GM12864 (cell line): ENCODE measurements at places on chromosomes 4 and X.
A peak's percentile ranks its signal among the peaks of the same experiment; 100 is the strongest.

DNA sequence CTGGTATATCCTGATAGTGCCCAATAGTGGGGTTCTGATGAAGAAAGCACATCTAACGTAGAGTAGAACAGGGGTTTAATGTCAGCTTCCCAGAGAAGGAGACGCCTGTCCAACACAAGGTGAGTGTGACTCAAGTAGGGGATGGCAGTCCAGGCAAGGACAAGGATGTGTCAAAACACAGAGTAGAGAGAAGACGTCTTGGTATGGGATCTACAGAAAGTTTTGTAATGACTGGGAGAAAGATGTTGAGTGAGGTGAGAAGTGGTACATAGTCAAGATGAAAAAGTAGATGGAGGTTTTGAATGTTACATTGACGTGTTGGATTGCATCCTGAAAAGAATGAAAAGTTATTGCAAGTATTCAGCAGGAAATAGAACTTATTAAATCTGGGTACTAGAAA is 124.4 kb downstream of the TMA16 start:
- DNase-seq = no peak

DNA sequence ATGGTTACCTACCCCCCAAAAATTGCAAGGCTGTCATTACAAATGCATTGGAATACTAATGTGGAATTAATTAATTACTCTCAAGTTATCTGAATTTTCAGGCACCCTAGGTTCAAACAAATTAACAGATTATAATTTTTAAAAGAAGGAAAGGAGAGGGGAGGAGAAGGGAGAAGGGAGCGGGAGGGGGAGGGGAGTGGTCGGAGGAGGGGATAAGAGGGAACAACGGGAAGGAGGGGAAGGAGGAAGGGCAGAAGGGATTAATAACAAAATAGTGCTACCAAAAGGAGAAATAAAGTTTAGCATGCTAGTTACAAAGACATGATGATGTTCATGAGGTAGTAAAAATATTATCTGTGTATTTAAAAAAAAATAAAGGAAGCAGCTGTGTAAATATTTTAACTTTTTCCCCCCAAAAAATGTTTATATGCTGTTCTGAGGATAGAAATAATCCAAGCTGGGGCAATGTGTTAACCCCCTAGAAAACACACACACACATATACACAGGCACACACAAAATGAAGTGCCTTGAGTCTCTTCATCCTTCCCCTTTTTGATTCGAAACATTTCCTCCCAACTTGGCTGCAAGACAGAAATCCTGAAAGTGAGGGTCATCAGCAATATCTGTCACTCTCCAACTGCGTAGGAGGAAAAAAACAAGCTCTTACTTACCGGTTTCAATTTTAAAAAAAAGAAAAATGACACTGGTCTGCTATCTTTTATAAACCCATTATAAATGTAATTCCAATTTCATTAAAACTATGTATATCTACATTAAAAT is 58.8 kb downstream of the PPP3CA start:
- no peak for DNase-seq

DNA sequence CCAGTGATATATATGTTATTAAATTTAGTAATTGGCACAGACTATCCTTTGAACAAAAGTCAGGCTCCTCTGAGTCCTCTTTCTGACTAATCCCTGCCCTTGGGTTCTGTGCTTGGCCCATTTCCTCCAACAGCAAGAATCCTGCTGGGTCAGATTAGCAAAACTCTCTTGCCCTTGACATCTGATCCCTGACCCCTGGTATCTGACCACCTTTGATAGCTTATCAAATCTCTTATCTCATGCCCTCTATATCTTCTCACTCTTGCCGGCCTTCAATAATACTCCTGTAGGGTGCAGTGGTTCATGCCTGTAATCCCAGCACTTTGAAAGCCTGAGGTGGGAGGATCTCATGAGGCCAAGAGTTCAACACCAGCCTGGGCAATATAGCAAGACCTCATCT is 245.5 kb upstream of the FAM47A start:
- DNase-seq = no peak

- DNase-seq = no peak
These were observed 114.8 kb downstream of the KDR start for GRCh38 chr4:55010550-55010949.

DNA sequence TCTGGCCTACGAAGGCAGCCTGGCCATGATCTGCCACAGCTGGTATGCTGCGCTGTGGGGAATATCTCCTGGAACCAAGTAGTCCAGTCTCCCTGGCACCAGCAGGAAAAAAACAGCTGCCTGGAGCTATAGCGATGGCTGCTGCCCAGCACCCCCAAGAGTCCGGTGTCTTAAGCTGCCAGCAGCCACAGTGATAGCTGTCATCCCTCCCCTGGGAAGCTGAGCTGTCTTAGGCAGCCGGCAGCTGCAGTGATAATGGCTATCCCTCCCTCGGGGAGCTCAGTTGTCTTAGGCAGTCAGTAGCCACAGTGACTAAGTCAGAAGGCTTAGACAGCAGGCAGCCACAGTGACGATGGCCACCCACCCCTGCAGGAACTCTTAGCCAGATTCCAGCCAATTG is 205.1 kb downstream of the STPG2 start:
- no peak for DNase-seq

- DNase-seq = no peak
These were observed 135.3 kb downstream of the ZNF518B start for GRCh38 chr4:10321931-10322330.

DNA sequence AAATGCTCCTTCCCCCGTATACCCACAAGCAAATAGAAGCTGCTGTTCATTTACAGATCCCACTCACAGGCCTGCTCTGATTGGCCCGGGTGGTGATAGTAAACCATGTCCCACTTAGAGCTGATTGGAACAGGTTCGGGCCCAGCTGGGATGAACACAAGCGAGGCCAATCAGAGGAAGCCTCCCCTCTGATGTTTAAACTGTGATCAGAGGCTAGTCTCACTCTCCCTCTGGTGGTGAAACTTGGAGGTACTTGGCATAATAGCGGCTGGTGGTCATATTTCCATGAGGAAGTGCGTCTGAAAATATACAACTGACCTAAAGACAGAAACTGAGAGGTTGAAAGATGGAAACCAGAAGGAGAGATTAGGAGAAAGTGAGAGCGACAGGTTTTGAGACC is 51.5 kb upstream of the TRPC3 start:
- peak; percentile 40 for DNase-seq

DNA sequence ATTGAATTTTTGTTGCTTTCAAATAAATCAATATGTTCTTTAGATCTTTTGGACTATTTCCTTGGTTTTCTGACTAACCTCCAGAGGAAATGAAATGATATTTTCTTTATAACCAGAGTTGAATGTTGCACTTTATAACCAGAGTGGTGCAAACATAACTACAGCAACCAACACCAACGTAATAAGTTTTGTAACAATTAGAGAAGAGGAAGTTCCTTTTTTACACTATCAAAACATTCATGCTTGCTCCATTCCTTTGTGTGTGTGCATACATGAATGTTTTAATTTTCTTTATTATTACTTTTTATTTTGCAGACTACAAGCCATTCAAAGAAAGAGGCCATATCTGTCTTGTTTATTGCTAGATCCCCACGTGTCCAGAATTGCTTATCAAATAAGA is 193.0 kb upstream of the PPP3CA start:
- DNase-seq = no peak

- no peak for DNase-seq
These were observed 43.1 kb upstream of the FHDC1 start for GRCh38 chr4:152892974-152893373.

- DNase-seq = peak; percentile 75
These were observed 581.8 kb downstream of the NLGN4X start for GRCh38 chrX:5646818-5647217.

DNA sequence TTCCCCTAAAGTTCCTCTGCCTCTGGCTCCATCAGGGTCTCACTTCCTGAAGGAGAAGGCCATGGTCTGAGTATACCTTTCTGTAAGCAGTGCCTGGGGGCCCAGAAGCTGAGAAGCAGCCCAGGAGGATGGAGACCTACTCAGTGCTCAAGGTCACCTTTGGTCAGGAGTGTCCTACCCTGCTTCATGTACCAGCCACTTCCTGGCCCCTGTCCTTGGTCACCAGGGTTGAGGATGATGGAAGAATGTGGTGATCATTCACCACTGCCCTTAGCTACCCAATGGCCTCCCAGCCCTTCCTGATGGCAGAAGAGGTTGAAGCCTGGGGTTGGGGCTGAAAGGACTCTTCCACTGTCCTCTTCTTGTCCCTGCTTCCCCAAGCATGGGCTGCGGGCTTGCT is 9.0 kb upstream of the MFAP3L start:
- no peak for DNase-seq
